ENCODE measurements at places on chromosomes 4 and X.
A peak's percentile ranks its signal among the peaks of the same experiment; 100 is the strongest.

- no peak for DNase-seq
Observed at GRCh38 chrX:56221101-56221500, 11.1 kb upstream of the KLF8 start.

DNA sequence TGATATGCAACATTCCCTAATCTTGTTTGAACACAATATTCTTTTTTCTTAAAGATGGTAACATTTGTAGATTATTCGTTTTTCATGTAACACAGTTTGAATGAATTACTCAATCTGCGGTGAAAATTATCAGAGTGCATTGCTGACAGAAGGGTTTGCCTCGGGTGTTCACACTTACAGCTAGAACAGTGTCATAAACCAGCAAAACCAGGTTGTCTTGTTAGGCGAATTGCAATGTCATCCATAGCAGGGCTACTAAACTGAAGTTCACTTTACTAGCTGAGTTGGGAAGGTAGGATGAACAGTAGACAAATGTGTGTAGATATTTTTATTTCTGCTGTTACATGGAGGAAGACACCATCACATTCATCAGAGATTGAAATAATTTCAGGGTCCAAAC, 98.9 kb downstream of the SLC39A8 start:
- DNase-seq, result no peak

DNA sequence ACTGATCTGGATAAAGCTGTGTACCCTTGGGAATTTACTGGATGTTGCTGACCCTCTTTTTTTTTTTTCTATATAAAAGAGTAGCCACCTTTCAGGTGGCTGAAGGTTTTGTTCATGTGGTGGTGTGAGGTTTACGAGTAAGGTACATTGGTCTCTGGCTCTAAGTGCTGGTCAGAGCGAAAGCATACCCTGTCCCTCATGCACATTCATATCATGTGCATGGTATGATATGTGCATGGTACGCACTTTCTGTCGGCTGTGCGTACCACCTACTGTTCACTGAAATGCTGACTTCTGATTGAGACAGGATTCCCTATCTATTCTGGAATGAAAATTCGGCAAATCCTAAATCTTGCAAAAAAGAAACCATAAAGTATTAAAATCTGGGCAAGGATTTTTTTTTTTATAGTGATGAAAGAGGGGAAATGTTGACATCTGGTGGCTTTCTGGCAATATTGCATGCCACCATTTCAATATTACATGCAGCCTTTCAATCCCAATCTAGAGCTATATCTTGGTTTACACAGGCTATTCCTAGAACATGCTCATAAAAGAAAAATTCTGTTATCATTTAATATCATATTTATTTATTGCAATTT, 32.8 kb downstream of the FAM149A start:
- DNase-seq, result no peak

DNA sequence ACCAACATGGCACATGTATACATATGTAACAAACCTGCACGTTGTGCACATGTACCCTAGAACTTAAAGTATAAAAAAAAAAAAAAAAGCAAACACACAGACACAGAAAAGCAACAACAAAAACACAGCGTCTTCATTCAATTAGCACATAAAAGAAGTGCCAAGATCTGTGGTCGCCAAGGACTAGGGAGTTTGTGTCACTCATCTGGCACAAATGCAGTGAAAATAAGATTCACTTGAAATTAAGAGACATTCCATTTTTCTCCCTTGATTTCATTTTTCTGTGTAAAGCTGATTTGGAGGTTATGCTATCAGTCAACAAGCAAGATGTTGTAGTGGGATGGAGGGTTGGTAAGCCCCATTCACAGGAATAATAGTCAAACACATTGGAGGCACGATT, 115.3 kb downstream of the FAT4 start:
- no peak for DNase-seq

DNA sequence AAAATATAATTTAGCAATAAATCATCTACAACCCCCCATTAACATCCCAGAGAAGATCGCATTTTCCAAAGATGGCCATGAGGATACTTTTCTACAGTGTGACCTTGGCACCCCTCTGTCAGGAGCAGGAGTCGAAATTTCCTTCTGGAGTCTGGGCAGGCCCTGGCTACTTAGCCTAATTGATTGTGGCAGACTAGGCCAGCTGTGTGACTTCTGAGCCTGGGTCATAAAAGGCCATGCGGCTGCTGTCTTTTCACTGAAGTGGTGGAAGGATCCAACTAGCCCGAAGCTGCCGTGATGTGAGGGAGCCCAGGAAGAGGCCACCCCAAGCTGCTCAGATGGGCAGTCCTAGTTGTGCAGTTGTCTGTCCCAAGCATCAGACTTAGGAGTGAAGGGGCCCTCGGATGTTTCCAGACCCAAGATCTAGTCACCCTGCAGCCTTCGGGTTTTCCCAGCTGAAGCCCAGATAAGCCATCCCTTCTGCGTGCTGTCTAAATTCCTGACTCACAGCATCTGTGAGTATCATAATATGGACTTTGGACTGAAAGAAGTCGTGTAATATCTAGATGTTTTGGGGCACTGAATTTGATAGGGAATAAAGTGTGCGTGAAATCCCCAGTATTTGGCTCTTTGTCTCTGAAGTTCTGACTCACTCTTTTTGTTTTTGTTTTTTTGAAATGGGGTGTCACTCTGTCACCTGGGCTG, 21.0 kb downstream of the PDK3 start:
- no peak for DNase-seq

DNA sequence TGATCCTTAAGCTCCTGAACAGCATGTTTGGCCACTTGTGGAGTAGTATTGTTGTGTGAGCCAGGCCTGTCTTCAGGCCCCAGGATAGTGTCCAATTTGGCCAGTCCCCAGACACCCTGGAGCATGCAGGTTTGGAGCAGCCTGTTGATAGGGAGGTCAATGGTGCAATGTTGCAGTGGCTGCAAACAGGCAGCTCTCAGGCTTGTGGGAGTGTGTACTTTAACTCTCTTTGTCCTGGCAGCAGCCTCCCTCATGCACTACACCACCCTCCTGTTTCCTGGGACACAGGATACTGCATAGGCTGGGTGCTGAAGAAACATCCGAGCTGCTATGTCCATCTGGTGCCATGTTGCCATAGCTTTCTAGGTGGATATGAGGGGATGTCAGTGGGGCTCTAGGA, 24.0 kb downstream of the TECRL start:
- no peak for DNase-seq

DNA sequence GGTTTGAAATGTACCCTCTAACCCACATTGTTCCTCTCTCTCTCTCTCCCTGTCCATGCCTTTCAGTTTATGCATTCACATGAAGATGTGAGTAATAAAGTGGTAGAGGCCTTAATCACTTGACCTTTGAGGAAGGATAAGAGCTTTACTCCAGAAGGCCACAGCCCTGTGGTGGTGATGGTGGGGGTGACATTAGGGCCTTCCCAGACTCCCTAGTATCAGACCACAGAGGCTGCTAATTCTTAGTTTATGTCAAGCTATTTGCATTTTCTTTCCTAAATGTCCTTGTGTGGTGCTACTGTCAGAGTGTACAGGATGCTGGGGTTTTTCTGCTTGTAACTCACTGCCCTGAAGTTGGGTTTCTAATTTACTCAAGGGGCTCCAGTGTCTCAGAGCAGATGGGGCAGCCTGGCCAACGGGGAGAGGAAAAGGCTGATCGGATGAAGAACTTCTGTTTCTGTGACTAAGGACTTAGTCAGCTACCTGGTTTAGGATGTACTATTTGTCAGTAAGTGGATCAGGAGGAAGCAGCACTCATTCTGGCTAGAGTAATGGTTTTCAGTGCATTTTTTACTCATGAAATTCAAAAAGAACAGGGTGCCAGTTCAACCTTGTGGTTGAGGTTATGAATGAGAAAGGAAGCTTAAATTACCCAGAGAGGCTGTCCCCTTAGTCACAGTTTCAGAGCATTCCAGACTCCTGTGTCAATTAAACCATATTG, 509.6 kb upstream of the DIPK2B start:
- DNase-seq, result peak; percentile 0

DNA sequence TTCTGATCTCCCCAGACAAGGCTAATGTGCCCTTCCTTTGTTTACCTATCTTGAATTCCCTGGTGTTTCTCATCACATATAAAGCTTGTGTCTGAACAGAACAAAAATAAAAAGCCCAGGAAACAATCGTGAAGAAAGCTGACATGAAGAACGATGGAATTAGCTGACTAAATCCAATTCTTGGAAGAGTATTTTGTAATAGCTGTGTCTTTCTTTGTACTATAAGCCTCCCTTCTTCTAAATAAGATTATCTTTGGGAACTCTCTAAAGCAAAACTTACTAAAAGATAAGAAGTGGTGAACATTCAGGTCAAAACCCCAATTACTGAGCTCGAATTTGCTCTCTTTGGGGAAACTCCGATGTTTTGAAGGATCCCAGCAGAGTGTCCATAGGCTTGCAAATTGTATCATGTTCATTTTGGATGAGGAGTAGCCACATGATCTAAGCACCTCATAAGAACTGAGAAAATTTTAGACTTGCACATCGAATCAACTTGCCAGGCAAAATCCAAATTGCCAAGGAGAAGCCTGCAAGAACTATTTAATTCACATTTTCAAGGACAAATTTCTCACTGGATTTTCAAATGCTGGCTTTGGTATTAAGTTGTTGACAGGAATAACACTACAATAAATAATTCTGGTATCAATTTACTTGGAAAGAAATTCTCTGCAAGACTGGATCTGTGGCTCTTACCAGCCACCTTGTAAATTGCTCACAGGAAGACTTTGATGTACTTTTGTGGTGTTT, 106.2 kb downstream of the LNX1 start:
- DNase-seq, result no peak

DNA sequence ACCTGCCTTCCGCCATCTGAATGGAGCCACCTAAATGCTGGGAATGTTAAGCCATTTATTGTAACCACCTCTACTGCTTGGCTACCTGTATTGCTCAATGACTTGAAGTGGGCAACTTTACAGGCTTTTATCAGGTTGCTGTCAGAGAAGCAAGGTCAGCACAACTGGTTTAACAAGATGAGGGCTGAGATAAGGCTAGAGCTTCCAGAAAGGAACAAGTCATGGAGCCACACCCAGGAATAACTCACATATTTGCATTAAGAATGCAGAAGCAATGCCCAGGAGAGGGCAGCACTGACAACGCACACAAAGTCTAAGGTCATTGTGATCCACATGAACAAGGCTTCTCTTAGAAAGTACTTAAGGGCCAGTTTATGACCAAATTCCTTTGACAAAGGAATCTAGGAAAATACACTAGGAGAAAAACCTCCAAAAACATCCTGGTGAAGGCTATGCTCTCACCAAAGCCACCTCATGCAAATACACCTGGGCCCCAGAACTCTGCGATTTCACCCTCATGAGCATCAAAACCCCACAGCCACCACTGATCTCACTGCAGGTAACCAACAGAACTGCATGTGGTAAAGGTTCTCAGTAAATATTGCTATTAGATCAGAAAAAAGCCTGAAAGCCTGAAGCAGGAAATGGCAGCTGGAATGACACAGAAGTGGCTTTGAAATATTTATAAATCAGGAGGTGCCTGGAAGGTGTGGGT, 15.0 kb upstream of the STS start:
- DNase-seq, result peak; percentile 25

GRCh38 chr4:153572609-153573008, 106.4 kb downstream of the TMEM131L start:
- DNase-seq, result no peak

- DNase-seq, result no peak
Observed at GRCh38 chr4:52892880-52893279, 30.8 kb downstream of the RASL11B start.

- peak; percentile 84 for DNase-seq
Observed at GRCh38 chr4:80138551-80139538, 58.5 kb upstream of the PRDM8 start.

DNA sequence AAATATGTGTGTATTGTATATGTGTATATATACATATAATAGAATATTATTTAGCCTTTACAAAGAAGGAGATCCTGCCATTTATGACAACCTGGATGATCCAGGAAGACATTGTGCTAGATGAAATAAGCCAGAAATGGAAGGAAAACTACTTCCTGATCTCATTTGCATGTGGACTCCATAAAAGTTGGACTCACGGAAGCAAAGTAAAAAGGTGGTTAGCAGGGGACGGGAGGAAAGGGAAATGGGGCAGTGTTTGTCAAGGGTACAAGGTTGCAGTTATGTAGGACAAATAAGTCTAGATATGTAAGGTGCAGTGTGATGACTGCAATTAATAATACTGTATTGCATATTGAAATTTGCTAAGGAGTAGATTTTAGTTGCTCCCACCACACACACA, 331.1 kb upstream of the FSTL5 start:
- DNase-seq, result no peak

DNA sequence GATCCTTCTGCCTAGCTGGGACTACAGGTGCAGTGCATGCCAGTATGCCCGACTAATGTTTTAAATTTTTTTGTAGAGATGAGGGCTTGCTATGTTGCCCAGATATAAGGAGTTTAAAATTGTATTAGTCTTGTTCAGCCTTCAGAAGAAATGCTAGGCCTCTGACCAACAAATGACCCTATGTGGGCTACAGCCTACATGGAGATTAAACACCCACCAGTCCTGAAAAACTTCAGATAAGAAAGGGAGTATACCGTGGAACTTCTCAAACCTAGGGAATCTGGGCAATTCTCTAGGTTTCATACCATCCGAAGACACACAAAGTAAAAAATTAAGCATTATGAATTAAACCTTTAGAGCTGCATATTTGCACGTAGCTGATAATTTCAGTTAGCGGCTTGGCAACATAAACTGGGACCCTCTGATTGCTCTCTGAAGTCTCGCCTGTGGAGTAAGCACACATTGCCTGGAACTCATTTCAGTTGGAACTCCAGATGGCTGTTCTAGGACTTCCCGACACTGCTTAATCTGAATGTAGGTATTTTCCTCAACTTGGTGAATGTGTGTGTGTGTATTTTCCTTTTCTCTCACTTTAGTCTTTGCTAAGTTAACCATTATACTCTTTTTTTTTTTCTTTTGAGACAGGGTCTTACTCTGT, 33.0 kb downstream of the MOB1B start:
- DNase-seq, result no peak

DNA sequence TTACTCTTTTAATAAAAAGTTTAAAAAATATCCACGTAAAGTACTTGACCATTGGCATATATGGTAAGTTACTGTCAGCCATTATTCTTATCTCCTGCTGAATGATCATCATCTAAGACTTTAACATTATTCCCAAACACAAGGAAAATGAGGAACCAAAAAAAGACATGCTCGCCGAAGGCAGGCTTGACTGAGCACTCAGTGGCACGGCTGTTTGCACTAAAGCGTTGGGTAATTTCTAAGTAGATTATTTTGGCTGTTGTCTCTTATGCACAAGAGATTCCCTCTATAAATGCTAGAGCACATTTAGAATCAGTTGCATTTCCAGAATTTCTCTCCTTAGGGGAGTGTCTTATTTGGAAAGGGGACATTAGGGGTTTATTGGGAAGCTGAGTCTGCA, 82.8 kb downstream of the CHRNA9 start:
- no peak for DNase-seq
